Nephron progenitor cell (in vitro differentiated cells): ENCODE measurements at places on chromosomes 11 and 22.

DNA sequence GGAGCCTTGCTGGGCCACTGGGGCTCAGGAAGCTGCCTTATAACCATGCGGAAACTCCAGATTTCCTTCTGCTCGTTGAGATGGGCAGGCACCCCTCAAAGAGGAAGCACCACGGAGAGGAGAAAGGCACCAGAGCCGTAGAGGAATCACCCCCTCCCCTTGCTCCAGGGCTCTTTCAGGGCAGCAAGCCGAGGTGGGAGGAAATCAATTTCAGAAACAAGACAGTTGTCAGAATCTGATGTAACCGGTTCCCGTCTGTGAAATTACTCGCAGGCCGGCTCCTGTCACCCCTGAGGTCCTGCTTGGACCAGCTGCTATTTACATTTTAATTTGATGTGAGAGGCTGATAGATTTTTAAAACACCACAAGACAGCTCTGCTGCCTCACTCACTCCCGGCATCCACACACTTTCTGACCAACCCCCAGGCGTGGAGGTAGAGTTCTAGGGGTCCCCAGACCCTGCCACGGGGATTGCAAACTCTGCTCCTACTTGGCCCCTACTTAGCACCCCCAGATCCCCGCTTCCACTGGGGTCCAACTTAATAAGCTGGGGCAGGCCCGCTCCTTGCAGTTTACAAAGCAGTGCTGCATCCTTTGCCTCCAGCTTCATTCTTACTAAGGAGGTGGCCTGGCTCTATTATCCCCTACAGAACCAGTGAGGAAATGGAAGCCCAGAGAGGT, 162.5 kb downstream of the CEP164 start:
- DNase-seq: no peak

- DNase-seq: no peak
Measured at GRCh38 chr11:112831969-112832766, 129.1 kb upstream of the NCAM1 start.

DNA sequence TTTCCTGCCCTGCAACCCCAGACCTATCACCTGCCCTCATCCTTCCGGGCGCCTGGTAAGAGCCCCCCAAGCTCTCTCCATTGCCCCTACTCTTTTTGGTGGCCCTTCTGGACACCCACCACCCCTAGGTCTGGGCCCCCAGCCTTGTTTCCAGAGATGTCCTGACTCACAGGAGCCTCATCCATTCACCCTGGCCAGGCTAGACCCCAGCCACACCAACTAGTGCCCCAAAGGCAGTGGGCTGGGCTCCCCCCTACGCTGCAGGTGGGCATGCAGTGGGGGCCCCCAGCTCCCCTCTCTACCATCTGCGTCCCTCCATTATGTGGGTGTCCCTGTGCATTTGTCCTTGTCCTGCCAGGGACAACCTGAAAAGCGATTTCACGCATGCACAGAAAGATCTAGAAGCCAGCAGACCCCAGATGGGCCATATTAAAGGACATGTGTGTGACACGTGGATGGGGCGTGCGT, 1.4 kb downstream of the MRGPRF start:
- no peak for DNase-seq

- no peak for DNase-seq
Measured at GRCh38 chr11:72592698-72593495, 81.3 kb downstream of the PDE2A start.

GRCh38 chr11:92764128-92764527, 205.3 kb upstream of the MTNR1B start:
- no peak for DNase-seq

DNA sequence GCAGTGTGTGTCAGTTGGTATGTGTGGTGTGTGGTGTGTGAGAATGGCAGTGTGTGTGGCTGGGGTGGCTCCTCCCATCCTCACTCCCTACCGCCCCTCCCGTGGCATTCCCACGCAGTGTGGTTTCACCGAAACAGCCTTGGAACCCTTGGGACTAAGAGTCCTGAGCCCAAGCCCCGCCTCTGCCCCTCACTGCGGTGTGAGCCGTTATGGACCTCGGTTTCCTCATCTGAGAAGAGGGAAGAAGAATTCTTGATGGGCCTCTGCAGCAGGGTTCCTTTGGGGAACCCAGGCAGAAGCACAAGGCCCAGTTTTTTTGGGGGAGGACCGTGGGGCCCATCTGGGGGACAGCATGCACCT, 7.2 kb downstream of the UPK3A start:
- no peak for DNase-seq

DNA sequence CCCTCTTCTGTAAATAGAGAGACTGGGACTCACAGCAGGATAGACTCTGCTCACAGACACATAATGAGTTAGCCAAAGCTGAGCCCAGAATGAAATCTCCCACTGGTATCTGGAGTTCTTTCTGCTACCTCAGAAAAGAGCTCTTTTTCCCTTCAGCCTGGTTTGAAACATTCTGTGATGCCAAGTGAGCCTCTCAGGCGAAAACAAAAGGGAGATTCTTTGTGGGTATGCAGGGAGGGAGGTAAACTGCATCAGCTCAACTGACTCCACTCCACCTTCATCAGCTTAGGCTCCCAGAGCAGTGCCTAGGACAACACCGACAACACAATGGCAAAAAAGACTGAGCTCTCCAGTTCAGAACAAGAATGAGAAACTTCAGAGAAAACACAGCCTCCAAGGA, 55.1 kb upstream of the SCUBE2 start:
- no peak for DNase-seq

DNA sequence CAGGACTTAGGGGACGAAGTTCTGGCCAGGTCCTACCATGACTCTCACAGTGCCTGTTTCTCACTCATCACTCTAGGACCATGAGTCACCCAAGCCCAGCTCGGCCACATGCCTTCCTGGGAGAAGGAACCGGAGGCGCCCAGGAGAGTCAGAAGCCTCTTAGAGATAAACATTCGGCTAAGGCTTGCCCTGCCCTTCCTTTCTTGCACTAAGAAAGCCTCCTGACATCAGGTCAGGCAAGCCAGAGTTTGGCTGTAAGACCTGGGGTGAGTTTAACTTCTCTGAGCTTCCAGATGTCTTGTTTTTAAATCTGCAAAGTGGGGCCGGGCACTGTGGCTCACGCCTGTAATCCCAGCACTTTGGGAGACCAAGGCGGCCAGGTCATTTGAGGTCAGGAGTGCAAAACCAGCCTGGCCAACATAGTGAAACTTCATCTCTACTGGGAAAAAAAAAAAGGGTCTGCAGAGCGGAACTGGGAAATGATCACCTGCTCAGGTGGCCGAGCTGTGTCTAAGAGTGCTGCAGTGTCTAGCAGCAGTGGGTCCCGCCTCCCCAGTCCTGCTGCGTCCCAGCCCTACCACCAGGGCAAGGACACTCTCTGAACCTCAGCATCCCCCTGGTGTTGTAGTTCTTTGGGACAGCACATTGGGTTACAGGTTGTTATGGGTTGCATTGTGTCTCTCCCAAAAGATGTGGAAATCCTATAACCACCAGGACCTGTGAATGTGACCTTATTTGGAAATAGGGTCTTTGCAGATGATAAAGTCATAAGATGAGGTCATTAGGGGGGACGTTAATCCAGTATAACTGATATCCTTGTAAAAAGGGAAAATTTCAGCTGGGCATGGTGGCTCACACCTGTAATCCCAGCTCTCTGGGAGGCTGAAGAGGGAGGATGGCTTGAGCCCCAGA, 1.8 kb upstream of the CARS1 start:
- no peak for DNase-seq

GRCh38 chr22:38467438-38467903, 425 bp upstream of the KDELR3 start:
- no peak for DNase-seq

- no peak for DNase-seq
Measured at GRCh38 chr11:92759571-92760214, 209.8 kb upstream of the MTNR1B start.

DNA sequence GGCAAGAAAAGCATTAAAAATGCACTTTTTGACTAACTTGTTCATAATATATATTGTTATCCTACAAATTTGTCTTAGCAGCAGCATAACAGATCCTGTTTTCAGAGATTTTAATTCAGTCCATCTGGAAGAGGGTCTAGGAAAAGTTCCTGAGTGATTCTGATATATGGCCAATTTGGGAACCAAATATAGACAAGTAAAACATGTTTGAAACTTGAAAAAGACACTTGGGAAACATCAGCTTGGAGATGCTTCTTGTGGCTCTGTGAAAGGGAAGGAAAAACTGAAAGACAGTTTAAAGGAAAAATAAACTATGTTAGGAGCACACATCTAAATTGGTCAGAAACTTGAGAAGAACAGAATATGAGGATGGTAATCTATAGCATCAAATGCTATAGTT, 697.5 kb downstream of the CNTN5 start:
- no peak for DNase-seq
